ENCODE measurements at places on chromosomes 1 and 21. TPM values are rescaled to one million over a fixed set of nuclear protein-coding genes. Genes with fewer than 3 reads are reported as not detected.
A peak's percentile ranks its signal among the peaks of the same experiment; 100 is the strongest.

Gene ASPM
- total RNA-seq, result 0.75 TPM

Gene FCN3
- 12.3 TPM for total RNA-seq

DNA sequence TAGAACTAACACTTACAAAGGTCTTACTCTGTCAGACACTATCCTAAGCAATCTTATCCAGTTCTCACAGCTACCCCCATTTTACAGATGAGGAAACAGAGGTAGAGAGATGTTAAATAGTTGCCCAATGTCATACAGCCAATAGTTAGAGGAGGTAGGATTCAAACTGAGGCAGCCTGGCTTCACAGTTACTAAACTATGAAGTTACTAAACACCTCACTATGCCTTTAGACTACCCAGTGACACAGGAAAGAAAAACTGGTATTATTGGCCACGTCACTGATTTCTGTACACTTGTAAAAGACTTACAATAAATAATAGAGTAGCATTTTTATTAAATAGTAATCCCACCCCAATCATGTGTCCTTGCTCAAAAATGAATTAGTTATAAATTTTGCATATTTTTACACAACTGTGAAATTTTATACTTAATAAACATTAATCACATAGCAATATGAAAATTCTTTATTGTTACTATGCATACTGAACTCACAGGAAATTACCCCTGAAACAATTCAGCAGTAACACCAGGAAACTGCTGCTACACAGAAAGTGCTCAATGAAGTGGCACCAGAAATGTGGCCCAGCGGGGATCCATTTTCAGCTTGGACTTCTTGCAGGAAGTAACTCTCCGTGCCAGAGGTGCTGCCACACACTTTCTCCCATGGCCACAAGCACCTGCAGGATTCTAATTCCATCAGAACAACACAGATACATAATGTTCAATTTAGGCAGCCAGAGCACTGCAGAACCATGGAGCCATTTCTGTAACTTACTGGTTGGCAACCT, 69.4 kb downstream of the VAV3 start:
- H3K36me3 ChIP-seq, result no peaks in the 10 kb centered on the region
- H3K27me3 ChIP-seq, result no peaks in the 10 kb centered on the region
- no peak overlapping the region for H3K4me3 ChIP-seq
- DNase-seq, result no peak
- H3K27ac ChIP-seq, result no peak overlapping the region

- no peaks in the 10 kb centered on the region for H3K36me3 ChIP-seq
- H3K4me1 ChIP-seq, result no peaks in the 10 kb centered on the region
Observed at GRCh38 chr1:114270282-114270681, 116.6 kb upstream of the SYT6 start.

DNA sequence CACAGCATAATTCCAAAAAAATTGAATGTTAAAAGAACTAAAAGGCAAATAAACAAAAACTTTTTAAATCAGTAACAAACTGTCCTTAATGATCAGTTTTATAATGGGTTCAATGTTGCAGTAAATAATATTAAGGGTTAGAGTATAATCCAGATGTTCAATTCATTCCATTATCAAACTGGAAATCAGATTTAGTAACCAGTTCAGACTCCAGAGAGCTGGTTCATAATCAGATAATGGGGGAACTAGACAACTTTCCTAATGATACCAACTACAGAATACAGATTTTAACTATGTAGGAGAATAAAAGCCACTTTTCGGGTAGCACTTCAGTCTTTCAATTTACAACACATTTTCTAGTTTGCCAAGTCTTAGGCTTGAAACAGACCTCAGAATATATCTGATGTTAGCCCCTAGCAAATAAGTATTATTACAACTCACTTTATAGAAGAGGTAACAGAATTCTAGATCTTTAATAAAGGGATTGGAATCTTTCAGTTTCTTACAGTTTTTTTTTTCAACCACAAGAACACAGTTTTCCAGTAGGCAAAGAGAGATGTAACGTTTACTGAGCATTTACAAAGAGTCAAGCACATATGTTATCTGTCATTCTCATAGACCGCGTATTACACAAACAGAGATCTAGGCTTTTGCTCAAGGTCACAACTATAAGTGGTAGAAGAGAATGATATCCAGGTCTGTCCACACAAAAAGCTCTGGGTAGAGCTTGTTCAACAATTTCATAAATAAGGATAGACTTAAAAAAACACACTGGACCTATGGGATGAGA, 1.9 kb upstream of the DCAF6 start:
- H3K4me1 ChIP-seq, result peaks cover 62% of the 10 kb centered on the region
- no peaks in the 10 kb centered on the region for H3K27me3 ChIP-seq
- DNase-seq, result no peak
- H3K27ac ChIP-seq, result peak overlapping the region; percentile 99
- H3K4me3 ChIP-seq, result peak overlapping the region; percentile 86
- no peaks in the 10 kb centered on the region for H3K36me3 ChIP-seq

Gene SERTAD4
- 1.8 TPM for total RNA-seq

- no peaks in the 10 kb centered on the region for H3K36me3 ChIP-seq
- H3K4me1 ChIP-seq, result no peaks in the 10 kb centered on the region
- H3K27me3 ChIP-seq, result no peaks in the 10 kb centered on the region
- no peak overlapping the region for H3K4me3 ChIP-seq
- no peak for DNase-seq
Observed at GRCh38 chr1:194297094-194297493, 1110.7 kb upstream of the B3GALT2 start.

Gene PTPN14
- 108 TPM for total RNA-seq

- no peaks in the 10 kb centered on the region for H3K36me3 ChIP-seq
- no peaks in the 10 kb centered on the region for H3K27me3 ChIP-seq
- H3K4me3 ChIP-seq, result no peak overlapping the region
- H3K4me1 ChIP-seq, result no peaks in the 10 kb centered on the region
- DNase-seq, result no peak
- H3K27ac ChIP-seq, result no peak overlapping the region
Observed at GRCh38 chr1:239125893-239126292, 260.5 kb upstream of the CHRM3 start.

- no peak overlapping the region for H3K4me3 ChIP-seq
- H3K4me1 ChIP-seq, result peaks cover 80% of the 10 kb centered on the region
- no peak for DNase-seq
- H3K27me3 ChIP-seq, result no peaks in the 10 kb centered on the region
- H3K27ac ChIP-seq, result peak overlapping the region; percentile 75
Observed at GRCh38 chr1:210262167-210262896, 29.7 kb downstream of the SERTAD4 start.

- no peaks in the 10 kb centered on the region for H3K27me3 ChIP-seq
- DNase-seq, result no peak
- no peak overlapping the region for H3K27ac ChIP-seq
Observed at GRCh38 chr1:100773444-100773843, 53.9 kb downstream of the VCAM1 start.

Gene ALDH4A1
- 27.5 TPM for total RNA-seq

DNA sequence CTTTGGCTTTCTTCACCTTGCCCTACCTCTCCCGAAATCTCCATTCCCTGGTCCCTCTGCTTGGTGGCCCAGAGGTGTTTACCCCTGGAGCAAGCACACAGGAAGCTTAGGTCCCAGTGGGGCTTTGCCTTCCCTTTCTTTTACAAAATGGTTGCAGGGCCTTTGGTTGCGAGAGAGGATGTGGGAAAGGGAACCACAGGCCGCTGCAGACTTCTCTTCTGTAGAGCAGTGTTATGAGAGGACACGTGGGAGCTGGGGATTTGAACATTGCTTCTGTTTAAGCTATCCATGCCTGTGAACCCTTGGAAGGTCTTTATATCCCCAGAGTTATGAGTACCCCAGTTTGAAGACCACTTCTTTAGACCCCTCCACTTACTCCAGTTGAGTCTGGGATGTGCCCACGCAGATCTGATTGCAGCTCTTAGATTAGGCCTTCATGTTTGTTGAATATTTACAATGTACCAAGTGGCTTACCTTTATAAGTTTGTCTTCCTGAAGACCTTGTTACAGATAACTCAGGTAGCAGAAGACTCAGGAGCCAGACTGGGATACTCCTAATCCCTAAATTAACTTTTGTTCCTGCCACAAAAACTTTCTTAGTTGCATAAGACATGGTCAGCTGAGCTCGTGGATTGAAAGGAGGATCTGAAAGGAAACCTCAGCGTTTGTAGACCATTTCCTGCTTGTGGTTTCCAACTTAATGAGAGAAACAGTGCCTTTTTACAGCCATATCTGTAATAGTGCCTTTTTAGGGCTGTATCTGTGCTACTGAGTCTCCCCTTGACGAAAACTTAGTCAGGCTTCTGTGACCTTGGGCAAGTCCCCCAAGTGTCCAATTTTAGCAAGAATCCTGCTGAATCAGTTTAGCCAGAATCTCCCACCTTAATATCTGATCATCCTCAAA, 21.9 kb upstream of the IVNS1ABP start:
- no peak overlapping the region for H3K27ac ChIP-seq
- no peak overlapping the region for H3K4me3 ChIP-seq
- DNase-seq, result peak; percentile 42
- no peaks in the 10 kb centered on the region for H3K4me1 ChIP-seq

DNA sequence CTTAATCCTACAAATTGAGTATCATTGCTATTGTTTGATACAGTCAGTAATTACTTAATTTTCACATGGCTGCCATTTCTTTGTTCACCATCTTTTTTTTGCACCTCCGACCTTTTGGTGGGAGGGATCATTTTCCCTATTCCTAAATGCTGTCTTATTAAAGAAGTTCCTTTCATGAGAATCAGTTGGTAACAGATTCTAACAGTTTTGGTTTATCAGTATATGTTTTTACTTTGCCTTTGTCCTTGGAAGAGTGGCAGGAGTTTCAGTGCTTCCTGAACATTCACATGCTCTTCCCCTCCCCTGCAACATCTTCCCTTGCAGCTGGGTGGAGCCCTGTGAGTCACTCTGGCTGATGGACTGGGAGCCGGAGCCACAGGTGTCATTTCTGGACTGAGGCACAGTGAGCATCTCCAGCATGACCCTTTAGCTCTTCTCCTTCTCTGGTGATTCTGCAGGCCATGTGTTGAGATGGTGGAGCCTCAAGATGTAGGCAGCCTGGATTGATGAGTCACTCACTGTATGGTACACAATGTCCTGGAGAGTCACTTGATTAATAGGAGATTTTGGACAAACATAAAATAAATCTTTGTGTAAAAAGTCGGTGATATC, 217.7 kb downstream of the URB2 start:
- H3K27ac ChIP-seq, result peak overlapping the region; percentile 79
- no peaks in the 10 kb centered on the region for H3K27me3 ChIP-seq
- no peaks in the 10 kb centered on the region for H3K36me3 ChIP-seq
- DNase-seq, result no peak
- H3K4me3 ChIP-seq, result no peak overlapping the region

Gene C1QA
- 132 TPM for total RNA-seq

- H3K4me3 ChIP-seq, result no peak overlapping the region
- H3K36me3 ChIP-seq, result no peaks in the 10 kb centered on the region
- H3K4me1 ChIP-seq, result peaks cover 13% of the 10 kb centered on the region
- peak; percentile 2 for DNase-seq
- no peaks in the 10 kb centered on the region for H3K27me3 ChIP-seq
- no peak overlapping the region for H3K27ac ChIP-seq
Observed at GRCh38 chr1:184596950-184597645, 157.6 kb downstream of the EDEM3 start.

Gene GSTM1
- total RNA-seq, result 23.1 TPM

GRCh38 chr1:178055093-178055492, 38.8 kb upstream of the RASAL2 start:
- H3K36me3 ChIP-seq, result no peaks in the 10 kb centered on the region
- H3K27me3 ChIP-seq, result no peaks in the 10 kb centered on the region
- H3K4me1 ChIP-seq, result peaks cover 46% of the 10 kb centered on the region
- no peak overlapping the region for H3K27ac ChIP-seq

Gene SEC16B
- 0.83 TPM for total RNA-seq

Gene S100A12
- 33.1 TPM for total RNA-seq

GRCh38 chr1:152189657-152190442, 30.8 kb upstream of the RPTN start:
- peak overlapping the region; percentile 56 for H3K4me3 ChIP-seq
- H3K36me3 ChIP-seq, result no peaks in the 10 kb centered on the region
- no peak for DNase-seq
- H3K4me1 ChIP-seq, result peaks cover 10% of the 10 kb centered on the region
- peak overlapping the region; percentile 76 for H3K27ac ChIP-seq
- no peaks in the 10 kb centered on the region for H3K27me3 ChIP-seq

Gene CFAP298
- total RNA-seq, result 41.2 TPM

DNA sequence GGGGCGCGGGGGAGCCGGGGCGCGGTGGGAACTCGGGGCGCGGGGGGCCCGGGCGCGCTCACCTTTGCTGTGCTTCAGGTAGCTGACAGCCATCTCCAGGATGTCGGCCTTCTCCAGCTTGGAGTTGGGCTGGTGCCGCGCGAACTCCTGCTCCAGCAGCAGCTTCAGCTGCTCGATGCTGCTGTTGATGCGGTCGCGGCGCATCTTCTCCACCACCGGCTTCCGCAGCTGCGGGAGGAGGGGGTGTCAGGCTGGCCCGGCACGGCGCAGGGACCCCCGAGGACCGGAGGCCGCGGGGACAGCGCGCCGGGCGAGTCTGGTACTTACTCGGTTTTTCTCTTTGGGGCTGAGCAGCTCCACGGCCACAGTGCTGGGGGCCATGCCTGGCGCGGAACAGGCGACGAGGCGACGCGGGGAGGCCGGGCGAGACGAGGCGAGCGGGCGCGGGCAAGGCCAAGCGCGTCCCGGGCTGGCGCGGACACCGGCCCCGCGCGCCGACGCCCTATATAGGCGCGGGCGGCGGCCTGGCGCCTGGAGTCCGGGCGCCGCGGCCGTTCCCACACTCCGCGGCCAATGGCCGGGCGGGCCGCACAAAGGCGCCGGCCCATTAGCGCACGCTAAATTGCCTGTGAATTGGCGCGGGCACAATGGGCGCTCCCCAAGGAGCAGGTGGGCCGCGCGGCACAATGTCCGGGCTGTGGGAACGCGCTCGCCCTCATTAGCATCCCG, at the start of gene HES5:
TSS of gene HES5 (minus strand) at position 480 of the 729 bp plus-strand sequence. CDS start at position 381, 99 bp downstream.
- H3K27me3 ChIP-seq, result peaks cover 7% of the 10 kb centered on the region
- no peak for DNase-seq
- peak within 1 kb of the TSS; percentile 57 for H3K4me3 ChIP-seq
- peaks cover 54% of the 10 kb centered on the region for H3K4me1 ChIP-seq

DNA sequence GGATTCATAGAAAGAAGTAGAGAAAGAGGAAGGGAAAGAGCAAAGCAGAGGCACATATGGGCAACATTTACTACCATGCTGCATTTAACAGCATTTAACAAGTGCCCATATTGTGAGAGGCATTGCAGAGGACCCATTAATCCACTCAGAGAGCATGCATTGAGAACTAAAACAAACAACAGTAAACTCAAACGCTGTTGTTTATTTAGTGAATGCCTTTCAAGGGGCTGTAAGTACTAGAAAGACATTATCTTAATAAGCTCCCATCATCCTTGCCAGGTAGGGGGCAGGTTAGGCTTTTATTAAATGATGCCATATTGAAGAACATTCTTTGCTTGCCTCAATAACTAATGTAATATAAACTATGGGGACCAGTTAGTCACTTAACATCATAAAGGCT, 254.3 kb upstream of the DAB1 start:
- H3K4me1 ChIP-seq, result no peaks in the 10 kb centered on the region
- no peak overlapping the region for H3K27ac ChIP-seq
- no peaks in the 10 kb centered on the region for H3K36me3 ChIP-seq
- no peak overlapping the region for H3K4me3 ChIP-seq

DNA sequence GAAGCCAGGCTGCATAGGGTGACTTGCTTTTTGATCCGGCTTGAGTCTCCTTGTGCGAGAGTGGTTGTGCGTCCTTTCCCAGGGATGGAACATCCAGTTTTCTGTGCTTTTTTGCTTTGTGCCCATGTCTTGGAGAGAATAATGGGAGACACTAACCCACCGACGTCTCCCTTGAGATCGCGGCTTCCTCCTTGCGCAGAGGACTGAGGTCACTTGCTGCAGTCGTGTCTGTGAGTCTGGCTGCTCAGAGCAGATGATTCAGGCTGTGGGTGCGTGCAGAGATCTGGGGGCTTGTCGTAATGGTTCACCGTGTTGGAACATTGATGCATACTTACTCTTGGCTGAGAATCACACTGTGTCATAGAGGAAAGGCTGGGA, 164.5 kb upstream of the CACNA1E start:
- no peak overlapping the region for H3K4me3 ChIP-seq
- no peaks in the 10 kb centered on the region for H3K27me3 ChIP-seq
- DNase-seq, result no peak
- no peaks in the 10 kb centered on the region for H3K4me1 ChIP-seq

Measured in esophagus muscularis mucosa (tissue), 4 donors.